Activated B cell treated with CpG ODN at 0.5 μM for 24 hours (primary cell): ENCODE measurements at places on chromosomes 11 and 22. TPM values are rescaled to one million over a fixed set of nuclear protein-coding genes. Genes with fewer than 3 reads are reported as not detected.

DNA sequence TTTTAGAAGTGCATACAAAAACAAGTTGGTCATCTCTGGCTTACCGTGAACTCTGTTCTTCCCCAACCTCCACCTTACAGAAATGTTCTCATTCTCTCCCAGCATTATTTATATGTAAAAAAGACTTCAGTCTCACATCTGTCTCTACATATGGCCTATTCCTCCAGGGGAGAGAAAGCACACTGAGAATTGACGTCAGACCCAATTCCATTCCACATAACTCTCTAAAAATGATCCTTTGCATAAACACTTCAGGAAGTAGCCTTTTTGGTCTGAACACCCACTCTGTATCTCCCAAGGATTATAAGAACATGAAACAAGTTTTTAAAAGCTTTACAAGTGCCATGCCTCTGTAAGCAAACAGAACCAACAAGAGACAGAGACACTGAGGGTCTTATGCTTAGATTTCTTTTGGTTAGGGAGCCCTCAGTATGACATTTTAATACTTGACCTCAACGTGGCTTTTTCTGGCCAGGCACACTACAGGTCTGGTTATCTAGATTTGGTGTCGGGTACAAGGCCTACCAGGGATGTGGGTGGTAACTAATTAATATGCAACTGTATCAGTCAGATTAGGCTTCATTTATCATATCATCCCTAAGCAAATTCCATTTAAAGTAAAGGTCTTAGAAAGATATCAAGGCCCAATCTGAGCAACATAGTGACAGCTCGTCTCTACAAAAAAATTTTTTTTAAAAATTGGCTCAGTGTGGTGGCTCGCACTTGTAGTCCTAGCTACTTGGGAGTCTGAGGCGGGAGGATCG lies 48.5 kb upstream of the PPP2R1B start:
- no peak for DNase-seq

GRCh38 chr11:23590596-23591308 lies 730.5 kb upstream of the CCDC179 start:
- no peak for DNase-seq

DNA sequence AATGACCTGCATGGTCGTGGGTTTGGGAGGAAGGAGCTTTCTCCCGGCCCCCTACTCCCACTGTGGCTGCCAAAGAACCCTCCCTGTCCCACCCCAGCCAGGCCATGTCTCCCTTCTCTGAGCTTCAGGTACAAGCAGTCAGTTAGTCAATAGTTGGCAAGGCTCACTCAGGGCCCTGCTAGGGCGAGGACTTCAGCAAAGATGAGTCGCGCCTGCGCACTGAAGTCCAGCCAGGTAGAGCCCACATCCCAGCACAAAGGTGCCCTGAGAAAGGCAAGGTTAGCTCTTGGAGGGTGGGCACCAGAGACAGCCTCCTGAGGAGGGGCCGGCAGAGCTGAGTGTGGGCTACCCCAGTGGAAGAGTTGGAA lies 11.1 kb downstream of the C11orf86 start:
- DNase-seq, result no peak

GRCh38 chr11:134365011-134365925 lies 33.5 kb downstream of the GLB1L2 start:
- no peak for DNase-seq

GRCh38 chr22:20299746-20300136 lies 20.1 kb downstream of the DGCR6L start:
- no peak for DNase-seq

DNA sequence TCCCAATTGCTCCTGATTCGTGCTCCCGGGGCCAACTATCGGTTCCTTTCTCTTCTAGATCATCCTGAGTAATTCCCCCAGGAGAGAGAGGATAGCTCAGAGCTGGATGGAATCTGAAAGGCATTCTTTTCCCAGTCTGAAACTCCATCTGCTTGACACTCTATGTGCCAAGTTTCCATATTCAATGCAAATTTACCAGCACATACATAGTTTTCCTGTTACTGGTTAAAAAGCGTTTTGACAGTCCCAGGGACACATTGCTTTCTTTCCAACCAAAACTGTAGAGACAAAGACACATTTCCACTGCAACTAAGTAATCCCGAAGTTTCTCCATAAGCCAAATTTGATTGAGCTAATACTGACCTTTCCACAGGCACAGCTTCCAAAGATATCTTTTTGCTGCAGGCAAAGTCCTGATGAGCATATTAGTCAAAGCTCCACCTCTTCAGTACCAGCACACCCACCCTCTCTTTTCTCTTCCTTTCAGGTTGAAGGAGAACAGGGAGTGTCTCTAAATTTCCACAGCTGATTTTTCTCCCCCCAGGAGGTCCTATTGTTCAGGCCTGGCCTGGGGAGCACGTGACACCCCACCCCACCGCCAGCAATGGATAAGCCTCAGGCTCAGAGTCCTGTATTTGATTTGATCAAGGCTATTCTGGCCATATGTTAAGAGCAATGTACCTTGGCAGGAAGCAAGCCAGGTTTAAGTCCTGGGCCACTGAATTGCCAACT lies 9.7 kb upstream of the ANKK1 start:
- no peak for DNase-seq

DNA sequence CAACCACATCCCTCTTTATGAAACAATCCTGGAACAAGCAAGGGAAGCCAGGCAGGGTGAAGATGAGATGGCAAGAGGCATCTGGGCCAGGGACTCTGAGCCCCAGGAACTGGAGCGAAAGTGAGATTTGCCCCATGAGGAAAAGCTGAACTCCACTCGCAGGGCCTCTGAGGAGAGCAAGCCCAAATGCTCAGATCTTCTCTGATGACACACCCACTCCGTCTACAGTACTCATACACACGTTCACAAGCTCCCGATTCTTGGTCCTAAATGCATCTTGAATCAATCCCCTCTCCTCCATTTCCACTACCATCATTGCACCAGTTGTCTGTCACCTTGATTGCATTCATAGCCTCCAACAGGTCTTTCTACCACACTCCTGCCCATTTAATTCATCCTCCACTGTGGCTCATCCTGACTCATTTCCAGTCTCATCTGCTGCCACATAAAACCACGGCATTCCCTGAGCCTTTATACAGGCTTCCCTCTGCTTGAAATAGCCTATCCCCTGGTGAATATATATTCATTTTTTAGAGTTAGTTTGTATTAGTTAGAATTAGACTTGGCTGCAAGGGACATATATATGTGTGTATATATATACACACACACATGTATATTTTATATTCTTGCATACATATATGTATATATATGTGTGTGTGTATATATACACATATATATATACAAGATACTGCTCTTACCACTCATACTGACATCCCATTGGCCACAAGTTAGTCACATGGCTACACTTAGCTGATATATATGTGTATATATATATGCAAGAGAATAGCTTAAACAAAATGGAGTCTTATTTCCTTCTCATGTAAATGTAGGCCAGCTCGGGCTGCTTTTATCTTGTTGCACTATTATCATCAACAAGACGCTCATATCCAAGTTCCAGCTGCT lies 1.4 kb upstream of the APOA5 start:
- DNase-seq, result no peak

DNA sequence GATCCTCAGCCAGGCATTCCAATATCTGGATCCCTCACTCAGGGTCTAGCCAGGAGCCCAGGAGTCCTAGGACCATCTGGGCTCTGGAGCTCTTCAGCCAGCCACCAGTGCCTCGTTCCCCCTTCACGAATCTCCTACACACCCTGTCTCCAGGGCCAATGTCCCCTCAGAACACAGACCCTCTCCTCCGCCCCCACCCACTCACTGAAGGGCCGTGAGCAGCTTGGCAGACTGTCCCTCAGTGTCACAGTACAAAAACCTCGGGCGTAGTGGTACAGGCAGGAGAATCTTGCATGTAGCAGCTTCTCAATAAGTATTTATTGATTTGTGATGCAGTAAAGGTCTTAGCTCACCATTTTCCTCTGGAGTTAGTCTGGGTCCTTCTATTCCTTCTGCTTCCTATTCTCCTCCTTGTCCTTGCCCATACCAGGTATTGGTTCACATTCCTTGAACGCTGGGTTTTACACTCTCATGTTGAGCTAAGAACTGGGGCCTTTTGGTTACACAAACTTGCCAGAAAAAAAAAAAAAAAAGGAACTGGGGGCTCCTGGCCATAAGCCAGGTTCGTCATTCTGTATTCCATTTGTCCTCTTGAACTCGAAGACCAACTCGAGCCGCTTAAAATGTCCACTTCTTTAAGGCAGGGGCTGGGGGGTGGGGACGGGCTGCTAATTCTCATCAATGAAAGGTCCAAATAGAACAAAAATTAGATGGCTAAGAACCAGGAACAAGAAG lies 2.3 kb downstream of the CXCR5 start:
- no peak for DNase-seq

Gene MIOX
- 0.15 and 0.22 TPM in 2 replicates for total RNA-seq

DNA sequence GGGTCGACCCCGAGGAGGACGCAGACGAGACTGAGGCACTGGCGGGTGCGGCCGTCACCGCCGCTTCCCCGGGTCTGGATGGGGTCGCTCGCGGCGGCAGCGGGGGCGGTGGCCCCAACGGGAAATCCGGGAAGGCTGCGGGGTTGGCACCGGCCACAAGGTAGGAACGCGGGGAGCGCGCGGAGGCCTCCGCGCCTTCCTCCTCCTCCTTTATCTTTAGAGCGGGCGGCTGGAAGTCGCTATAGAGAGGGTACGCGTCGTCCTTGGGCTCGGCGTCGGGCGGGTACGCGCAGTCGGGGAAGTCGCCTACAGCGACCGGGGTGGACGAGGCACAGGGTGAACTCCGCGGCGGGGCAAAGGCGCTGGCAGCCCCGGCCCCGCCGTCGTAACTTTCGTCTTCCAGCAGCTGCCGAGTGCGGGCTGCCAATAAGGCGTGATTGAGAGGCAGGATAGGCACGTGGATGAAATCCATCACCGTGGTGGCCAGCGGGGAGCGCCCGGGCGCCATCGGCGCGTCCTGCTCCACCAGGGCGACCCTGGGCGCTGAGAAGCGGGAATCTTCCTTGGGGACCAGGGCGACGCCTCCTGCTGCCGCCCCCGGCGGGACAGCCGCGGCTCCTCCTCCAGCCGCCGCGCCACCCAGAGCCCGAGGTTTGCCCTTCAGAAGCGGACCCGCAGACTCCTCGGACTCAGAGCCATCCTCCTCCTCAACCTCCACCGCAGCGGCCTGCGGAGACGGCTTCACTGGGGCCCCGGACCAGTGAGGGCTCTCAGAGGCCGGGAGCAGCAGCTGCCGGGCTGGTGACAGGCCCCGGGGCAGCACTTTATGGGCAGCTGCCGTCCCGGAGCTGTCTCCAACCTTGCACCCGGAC lies 1.7 kb downstream of the PGR start:
- no peak for DNase-seq

DNA sequence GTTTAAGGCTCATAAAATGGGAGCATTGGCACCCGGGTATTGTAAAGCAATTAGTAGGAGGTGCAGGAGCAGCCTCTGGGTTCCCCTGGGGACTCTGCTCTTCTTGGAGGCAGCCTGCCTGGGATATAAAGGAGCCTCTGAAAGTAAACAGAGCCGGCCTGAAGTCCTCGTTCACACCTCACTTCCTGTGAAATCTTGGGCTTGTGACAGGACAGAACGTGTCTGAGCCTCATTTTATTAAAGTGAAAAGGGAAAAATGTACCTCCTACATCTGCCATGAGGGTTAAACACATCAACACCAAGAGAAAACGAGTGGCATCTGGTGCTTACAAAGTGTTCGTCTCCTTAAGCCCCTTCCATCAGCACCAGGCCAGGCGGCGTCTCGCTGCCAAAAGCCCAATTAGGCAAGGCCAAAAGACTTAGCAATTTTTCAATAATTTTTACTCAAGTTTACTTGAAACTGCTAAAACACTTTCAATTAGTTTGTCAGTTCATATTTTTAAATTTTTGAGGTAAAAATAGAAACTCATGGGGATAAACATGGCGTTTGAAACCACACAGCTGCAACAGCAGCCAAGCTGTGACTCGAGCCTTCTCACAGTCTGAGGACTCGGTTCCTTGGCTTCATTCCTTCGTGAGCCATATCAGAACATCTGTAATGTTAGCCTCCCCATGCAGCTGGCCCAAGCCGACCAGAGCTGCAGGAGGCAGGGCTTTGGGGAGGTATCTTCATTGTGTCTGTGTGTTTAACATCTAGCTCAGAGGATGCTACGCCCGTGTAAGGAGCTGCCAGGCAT lies 33.6 kb downstream of the MAP6 start:
- DNase-seq, result no peak

- DNase-seq, result no peak
Observed at GRCh38 chr22:48277868-48278581, 1515.6 kb downstream of the TBC1D22A start.

Gene MADD
- 60.9 and 86.9 TPM in 2 replicates for total RNA-seq

Gene PGA5
- total RNA-seq, result not detected in 2 replicates

DNA sequence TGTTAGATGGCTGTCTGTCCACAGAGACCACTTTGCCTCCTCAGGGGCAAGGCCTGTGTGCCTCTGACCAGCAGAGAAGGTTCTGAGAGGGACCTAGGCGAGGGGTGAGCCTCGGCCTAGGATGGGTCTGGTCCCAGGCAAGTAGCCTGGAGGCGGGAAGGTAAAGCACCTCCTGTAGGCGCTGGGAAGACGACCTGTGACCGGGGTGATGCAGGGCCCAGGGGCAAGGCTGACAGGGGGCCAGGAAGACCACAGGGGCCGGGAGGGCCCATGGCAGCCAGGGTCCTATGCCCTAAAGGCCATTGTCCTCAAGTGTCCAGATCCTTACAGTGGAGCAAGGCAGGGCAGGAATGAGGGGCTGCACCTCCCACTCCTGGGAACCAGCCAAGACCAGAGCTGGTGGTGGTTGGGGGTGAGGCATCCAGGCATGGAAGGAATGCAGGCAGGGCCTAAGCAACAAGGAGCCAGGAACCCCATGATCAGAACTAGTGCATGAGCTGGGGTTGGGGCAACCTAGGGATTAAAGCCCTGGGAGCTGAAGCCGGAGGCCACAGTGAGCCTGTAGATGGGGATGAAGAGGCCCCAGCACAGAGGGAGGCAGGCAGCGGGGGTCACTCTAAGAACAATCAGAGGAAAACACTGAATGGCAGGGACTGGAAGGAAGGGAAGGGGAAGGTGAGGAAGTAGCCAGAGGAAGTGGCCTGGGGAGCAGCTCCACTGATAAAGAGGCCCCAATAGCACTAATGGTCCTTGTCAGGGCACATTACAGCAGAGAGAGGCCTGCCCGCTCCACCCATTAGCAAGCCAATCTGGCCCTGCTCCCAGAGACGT lies 32.9 kb upstream of the KLHL35 start:
- DNase-seq, result no peak

DNA sequence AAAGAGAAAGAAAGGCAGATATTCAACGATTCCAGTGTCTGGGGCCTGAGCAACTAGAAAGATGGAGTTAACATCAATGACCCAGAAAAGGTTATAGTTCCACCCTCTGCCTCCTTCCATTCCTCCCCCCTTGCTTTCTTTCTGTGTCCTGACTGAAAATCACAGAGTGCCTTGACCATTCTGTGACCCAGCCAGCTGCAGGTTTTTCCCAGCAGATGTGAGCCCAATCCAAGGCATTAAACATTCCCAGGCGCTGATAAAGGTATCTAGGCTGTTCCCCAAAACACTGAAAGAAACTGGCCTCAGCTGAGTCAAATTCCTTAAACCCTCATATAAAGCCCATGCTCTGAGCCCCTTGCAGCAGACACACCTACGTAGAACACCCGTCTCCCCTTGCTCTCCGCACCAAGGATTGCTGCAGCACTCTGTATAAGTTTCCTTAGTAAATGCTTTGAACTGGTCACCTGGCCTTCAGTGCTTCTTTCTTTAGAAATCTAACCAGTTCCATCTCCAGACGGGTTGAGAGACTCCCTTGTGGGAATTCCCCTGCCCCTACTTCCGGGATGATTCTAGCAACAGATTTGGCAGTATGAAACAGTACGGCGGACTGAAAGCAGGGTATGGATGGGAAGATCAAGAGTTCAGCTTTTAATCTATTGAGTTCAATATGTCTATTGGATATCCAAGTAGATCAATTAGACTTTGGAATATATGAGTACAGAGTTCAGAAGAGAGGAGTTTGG lies 48.8 kb upstream of the ZC3H12C start:
- DNase-seq, result no peak

Gene CDCA5
- 2.6 and 3.4 TPM in 2 replicates for total RNA-seq

- DNase-seq, result no peak
Observed at GRCh38 chr22:21984793-21985192, 2.2 kb upstream of the TOP3B start.
